Activated CD4-positive, alpha-beta T cell treated with anti-CD3 and anti-CD28 coated beads for 24 hours (primary cell): ENCODE measurements at places on chromosomes 2 and 18.

- no peak for DNase-seq
Observed at GRCh38 chr2:171102802-171103201, 57.9 kb downstream of the TLK1 start.

GRCh38 chr2:117936871-117937428, 76.9 kb downstream of the CCDC93 start:
- DNase-seq, result no peak

GRCh38 chr2:36678856-36679255, 17.7 kb upstream of the VIT start:
- no peak for DNase-seq

- no peak for DNase-seq
Observed at GRCh38 chr2:189522435-189523151, 58.0 kb downstream of the SLC40A1 start.

DNA sequence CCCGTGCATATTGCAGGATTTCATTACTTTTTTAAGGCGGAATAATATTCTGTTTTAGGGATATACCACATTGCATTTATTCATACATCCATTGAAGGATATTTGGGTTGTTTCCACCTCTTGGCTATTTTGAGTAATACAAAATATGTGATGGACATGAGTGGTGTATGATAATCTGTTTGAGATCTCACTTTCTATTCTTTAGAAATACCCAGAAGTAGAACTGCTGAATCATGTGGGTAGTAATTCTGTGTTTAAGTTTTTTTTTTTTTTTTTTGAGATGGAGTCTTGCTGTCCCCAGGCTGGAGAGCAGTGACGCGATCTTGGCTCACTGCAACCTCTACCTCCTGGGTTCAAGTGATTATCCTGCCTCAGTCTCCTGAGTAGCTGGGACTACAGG, 201.4 kb downstream of the NYAP2 start:
- no peak for DNase-seq

DNA sequence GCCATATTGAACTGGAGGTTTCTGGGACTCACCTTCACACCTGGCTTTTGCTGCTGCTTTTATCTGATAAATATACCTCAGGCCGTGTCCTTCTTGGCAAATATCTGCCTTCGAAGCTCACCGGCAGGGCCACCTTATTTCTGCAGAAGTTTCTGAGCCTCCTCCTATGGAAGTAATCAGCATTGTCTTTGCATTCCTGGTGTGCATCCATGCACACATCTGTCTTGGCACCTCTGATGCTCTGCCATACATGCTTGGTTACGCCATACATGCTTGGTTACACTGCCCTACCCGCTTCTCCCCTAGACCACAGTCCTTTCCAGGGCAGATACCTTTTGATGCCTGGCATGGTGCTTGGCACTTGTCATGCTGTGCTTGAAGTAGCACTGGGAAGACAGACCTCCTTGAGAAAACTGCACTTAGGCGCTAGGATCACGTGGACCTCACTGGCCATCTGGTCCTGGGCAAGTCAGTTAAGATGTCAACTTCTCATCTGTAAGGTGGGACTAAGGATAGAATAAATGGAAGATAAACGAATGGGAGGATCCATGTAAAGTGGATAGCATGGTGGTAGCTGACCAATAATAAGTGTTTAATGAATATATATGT, 66.8 kb downstream of the ZNF236 start:
- DNase-seq, result no peak

DNA sequence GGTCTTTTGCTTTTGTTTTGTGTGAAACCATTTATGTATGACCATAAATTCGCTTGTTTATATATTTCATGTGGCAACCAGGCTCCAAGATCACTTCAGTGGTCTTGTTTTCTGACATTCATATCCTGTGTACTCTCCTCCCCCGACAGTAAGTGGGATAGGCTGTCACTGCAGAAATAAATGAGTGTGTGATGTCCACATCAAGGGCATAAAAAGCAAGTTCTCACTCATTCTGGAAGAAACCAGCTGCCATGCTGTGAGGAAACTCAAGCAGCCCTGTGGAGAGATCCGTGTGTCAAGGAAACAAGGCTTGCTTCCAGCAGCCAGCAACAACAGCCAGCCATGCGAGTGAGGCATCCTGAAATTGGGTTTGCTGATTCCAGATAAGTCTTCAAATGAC, 39.2 kb upstream of the GNAL start:
- DNase-seq, result no peak

DNA sequence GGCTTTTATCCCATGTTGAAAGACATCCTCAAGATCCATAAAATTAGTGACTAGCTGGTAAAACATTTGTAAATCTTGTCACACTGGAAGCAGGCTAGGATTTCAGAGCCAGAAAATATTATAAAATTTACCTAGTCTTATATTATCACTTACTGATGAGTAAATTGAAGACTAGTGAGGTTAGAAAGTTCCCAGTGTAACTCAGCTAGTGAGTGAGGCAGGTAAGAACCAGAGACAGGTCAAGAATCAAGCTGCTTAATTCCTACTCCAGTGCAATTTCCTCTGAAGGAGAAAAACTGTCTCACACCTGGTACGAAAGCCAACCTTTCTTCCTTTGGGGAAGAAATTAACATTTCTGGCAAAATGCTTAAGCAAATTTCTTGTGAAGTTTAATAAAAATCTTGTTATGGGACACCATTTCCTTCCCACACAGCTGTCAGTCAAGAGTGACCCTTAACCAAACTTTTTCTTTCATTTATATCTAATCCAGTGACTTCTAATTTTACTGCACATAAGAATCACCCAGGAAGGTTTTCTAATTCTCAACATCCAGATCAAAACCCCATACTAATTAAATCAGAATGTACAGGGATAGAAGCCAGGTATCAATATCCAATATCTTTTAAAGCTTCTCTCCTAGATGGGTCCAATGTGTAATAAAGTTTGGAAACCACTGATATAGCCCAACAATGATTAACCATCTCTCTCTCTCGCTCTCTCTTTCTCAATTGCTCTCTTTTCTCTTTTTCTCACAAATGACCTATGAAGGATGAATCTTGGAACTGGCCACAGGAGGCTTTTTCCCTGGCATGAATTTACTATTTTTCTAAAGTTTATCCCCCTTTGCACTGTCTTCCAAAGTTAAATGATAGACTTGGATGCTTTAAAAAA, 264.3 kb upstream of the SLC39A10 start:
- no peak for DNase-seq

DNA sequence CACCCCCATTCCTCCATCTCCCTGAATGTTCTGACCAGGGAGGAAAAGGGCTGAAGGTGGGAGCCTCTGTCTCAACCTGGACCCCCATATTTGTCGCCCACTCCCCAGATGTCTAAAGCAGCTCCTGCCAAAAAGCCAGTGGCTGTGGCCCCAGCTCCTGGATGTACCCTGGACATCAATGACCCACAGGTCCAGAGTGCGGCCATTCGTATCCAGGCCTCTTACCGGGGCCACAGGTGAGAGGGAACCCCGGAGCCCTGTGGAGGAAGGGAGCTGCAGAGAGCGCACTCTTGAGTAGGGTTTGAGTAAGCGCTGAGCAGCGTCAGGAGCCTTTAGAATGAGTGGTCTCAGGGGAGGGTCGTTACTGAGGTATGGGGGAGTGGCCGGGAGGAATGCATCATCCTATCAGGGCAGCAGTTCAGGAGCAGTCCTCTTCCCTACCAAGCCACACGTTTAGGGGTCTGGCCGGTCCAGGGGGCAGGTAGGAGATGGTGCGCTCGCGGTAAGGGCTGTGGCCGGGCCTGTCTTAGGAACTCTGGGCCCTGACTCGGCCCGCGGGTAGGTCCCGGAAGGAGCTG, 2.4 kb upstream of the GMPPA start:
- DNase-seq, result no peak
